ENCODE measurements at places on chromosomes 2 and 18. TPM values are rescaled to one million over a fixed set of nuclear protein-coding genes. Genes with fewer than 3 reads are reported as not detected.

SLC16A14 gene
- total RNA-seq, result 0.58 TPM

ELOA2 gene
- not detected for total RNA-seq

FOXD4L1 gene
- total RNA-seq, result 0.19 TPM

KCNE4 gene
- total RNA-seq, result 151 TPM

SNTG2 gene
- total RNA-seq, result 1.3 TPM

POTEC gene
- under 0.01 TPM for total RNA-seq

REG3A gene
- total RNA-seq, result not detected

SERPINB4 gene
- total RNA-seq, result not detected

MAP2 gene
- 5.2 TPM for total RNA-seq

All from regular cardiac myocyte (primary cell).